ENCODE measurements at places on chromosomes 3 and 15.

- no peak for DNase-seq
These were observed 9.7 kb downstream of the RBSN start for GRCh38 chr3:15089201-15089600.

DNA sequence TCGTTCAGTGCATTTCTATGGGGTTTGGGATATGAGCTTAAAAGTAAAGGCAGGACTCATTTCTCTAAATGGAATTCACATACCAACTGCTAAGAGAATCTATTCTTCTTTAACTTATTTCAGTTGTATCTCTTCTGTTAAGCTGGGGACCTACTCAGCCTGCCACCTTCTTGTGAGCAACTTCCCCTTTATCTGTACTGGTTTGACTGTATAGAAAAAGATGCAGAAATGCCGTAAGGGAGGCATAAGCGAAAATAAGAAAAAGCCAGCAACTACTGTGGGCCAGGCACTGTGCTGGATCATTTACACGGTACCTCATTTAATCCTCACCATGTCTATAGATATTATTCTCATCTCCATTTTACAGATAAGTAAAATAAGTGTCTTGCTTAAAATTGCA, 38.4 kb downstream of the RBMS3 start:
- DNase-seq, result no peak

GRCh38 chr3:157040456-157040855, 119.5 kb downstream of the CCNL1 start:
- no peak for DNase-seq

DNA sequence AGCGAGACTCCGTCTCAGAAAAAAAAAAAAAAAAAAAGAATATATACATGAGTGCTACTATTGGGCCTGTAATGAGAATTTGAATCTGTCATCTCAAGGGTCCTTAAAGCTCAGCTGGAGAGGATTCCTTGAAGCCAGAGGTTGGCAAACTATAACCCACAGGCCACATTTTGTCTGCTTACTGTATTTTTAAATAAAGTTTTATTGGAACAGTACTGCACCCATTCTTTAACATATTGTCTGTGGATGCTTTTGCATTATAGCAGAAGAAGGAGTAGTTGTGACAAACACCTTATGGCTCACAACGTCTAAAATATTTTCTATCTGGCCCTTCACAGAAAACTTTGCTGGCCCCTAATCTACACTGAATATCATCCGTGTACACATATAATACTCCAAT, 60.7 kb downstream of the SGO1 start:
- no peak for DNase-seq

- no peak for DNase-seq
These were observed 162.4 kb downstream of the ATG7 start for GRCh38 chr3:11434563-11435096.

DNA sequence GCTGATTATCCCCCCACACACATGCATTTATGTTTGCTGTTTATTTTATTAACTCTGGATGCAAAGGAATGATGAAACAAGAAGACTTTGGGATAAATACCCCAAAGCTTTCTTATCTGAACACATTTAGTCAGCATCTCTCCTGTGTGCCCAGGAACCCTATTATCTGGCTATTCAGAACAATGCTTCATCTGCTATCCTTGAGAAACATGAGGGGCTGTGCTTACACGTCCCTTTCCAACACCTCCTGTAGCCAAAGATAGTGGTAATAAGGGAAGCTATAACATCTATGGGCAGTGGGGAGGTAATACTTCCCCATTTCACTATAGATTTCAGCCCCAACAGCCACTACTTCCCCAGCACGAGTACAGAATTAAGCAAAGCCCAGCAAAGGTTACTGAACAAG, 94.7 kb downstream of the SSR3 start:
- DNase-seq, result no peak

DNA sequence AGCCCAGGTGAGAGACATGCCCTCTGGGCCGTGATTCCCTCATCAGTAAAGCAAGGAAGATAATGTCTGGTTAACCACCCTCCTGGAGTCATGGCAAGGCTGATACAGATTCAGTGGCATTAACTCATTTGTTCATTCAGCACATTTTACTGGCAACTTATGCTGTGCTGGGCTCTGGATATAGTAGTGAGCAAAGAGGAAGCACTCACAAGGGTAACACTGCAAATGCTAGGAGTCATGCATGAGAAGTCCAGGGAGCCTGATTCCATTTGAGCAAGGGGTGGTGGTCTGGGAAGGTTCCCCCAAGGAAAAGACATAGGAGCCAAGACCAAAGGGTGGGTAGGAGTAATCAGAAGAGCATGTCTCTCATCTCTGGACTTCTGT, 50.2 kb downstream of the SMAD3 start:
- DNase-seq, result no peak

DNA sequence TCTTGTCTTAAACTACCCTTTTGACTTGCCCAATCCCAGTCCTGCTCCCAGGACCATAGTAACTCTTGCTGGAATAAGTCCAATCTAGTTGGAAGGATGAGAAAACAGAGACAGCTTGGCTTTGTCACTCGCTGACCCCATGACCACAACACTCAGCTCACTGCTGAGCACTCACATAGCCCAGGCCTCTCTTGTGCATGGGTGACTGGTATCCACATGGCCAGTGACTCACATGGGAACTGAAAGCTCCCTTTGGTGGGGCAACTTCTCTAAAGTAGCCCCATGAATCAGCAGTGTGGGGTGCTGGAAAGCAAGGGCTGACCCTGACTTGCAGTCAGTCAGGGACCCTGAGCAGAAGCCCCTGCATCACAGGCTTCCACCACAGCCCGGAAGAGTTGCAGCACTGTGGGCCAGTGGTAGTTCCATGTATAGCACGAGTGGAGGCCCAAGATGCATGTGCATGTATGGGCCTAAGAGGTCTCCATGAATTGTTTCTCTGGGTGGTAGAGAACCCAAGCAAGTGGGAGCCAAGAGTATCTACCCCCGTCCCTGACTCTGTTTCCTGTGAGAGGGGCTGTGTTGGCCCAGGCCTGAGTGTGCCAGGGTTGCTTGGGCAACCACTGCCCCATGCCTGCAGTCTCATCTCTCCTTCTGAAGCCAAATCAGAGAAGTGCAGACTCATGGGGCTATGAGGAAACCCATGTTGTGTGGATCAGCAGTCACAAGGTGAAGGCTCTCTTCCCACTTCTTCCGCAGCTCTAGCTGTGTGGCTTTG, 62.1 kb upstream of the XCR1 start:
- DNase-seq, result no peak

GRCh38 chr3:170437176-170437575, 18.5 kb downstream of the CLDN11 start:
- DNase-seq, result no peak

DNA sequence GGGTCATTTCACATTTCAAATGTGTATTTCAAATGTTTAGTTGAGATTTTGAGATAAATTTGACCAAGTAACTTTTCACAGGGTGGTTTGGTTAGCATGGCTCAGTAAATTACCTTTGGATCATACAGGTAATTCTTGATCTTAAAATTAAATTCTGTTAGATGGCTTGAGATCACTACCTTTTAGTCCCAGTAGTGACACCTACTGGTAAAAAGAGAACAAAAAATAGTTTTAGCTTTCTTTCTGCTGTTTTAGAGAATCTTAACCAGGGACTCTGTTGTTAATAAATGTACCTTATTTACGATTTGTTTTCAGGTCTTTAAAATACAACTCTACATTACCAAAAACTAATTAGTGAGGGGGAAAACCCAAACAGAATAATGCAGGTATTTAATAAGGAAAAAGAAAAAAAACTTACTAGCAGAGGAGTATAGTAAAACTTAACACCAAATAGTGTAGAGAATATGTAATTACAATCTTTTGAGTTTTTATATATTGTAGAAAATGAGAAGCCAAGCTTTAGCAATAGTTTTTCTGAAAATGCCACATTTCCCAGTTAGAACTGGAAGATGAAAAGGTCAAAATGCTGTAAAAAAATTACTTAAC, 620.3 kb upstream of the AGTR1 start:
- no peak for DNase-seq

GRCh38 chr3:36941658-36942057, 3.2 kb downstream of the TRANK1 start:
- peak; percentile 5 for DNase-seq

GRCh38 chr3:170233530-170233929, 11.3 kb downstream of the PRKCI start:
- no peak for DNase-seq

DNA sequence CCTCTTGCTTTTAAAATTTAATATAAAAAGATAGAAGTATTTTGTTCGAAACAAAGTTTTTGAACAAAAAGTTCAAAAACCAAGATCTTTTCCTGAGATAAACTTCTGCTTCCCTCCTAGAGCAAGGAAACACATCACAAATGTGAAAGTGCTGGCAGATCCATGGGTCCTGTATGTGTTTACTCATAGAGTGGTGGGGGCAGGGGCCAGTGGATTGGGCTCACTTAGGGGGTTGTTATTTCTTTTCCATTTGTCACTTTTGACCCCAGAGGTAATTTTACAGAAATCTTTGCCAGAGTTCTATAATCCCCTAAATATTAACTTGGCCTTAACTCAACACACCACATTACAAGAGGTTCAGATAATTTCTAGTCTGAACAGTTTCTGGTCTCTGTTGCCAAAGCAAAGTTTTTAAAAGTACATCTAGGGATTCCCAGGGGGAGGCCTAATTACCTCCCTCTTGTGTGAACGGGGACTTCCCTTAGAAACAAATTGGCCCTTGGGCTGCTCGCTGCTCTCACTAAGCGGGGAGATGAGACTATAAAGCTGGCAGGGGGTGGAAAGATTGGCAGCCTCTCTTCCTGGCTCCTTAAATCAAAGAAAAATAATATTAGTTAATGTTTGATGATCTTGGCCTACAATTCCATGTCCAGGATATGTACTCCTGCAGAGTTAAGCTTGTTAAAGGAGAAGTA, 66.8 kb upstream of the PTX3 start:
- DNase-seq, result no peak

GRCh38 chr3:42991341-42992315, 12.5 kb downstream of the GASK1A start:
- DNase-seq, result peak; percentile 54

- DNase-seq, result no peak
These were observed 173.6 kb downstream of the PPM1L start for GRCh38 chr3:160929595-160929994.
